ENCODE measurements at places on chromosomes 2 and 18.

DNA sequence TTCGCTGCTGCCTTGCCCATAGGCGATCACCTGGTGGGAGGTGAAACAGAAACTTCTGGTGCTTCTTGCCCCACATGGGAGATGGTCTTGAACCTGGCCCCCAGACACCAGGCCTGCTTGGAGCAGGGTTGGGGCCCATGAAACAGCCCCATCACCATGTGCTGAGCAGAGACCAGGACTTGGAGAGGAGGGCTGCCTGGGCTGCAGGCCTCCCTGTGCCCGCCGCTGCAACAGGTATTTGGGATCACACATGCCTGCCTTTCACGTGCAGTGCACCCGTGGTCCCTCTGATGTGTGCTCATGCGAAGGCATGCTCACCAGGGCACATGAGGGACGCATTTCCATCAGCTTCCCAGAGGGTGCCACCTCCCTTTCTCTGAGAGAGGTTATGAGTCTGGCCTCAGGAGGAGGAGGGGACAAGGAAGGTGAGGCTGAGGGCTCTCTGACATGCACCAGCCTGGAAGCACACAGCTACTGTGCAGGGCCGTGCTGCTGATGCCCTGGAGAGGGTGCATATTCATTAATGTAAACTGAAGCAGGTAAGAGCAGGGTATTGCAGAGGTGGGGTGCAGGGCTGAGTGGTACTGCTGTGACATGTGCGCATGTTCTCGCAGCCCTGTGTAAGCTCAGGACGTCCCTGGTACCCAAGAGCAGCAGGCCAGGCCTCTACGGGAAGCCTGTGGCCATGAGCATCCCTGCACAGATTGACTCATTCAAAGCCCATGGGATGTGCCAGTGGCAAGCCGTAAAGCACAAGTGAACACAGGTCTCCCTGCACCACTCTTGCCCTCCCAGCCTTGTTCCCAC, 4.2 kb upstream of the OXER1 start:
- no peak overlapping the region for H3K4me3 ChIP-seq
- H3K27ac ChIP-seq: no peak overlapping the region
- no peaks in the 10 kb centered on the region for H3K27me3 ChIP-seq
- H3K4me1 ChIP-seq: no peaks in the 10 kb centered on the region
- no peak for DNase-seq

DNA sequence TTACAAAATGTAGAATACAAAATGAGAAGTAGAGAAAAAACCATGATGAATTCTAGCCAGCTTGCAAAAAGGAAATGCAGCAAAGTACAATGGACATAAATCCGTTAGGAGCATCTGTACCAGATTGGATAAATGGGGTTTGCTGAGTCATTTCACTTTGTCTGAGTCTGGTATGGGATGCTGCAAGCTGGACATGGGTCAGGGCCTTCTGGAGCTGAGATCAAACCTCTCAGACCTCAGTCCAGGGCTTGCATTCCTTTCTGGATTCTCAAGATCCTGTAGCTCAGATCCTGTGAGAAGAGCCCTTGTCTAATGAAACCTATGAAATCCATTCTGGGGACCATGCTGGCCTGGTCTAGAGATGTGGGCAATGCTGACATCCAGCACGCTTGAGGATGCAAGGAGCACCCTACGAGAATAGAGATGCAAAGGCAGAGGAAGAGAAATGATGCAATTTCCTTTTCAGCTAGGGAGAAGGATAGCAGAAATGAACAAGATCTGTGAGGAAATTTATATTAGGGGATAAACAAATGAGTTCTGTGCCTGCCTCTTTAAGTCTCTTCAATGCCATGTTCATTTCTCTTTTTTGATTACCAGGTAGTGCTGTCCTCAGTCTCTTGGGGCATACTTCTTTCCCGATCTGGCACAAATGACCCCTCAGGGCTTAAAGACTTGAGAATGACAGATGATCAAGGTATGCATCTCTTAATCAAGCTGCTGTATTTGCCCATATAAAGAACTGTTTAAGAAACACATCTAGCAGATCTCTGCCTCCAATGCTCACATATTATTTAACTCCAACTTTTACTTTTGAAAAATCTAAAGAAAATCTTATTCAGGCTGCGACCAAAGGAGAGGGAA, 230.4 kb downstream of the MEIS1 start:
- no peak overlapping the region for H3K4me3 ChIP-seq
- H3K27ac ChIP-seq: no peak overlapping the region
- H3K27me3 ChIP-seq: no peaks in the 10 kb centered on the region
- DNase-seq: no peak

GRCh38 chr18:63229971-63230370, 89.6 kb downstream of the BCL2 start:
- DNase-seq: no peak
- H3K27ac ChIP-seq: no peak overlapping the region
- H3K27me3 ChIP-seq: no peaks in the 10 kb centered on the region
- no peaks in the 10 kb centered on the region for H3K4me1 ChIP-seq
- no peaks in the 10 kb centered on the region for H3K36me3 ChIP-seq
- no peak overlapping the region for H3K4me3 ChIP-seq

GRCh38 chr18:6627645-6628044, 101.9 kb upstream of the ARHGAP28 start:
- no peaks in the 10 kb centered on the region for H3K36me3 ChIP-seq
- H3K27ac ChIP-seq: no peak overlapping the region
- no peaks in the 10 kb centered on the region for H3K4me1 ChIP-seq
- no peaks in the 10 kb centered on the region for H3K27me3 ChIP-seq
- H3K4me3 ChIP-seq: no peak overlapping the region

- H3K27ac ChIP-seq: no peak within 1 kb of the TSS
- H3K36me3 ChIP-seq: no peaks in the 10 kb centered on the region
- peaks cover 85% of the 10 kb centered on the region for H3K27me3 ChIP-seq
- peak within 1 kb of the TSS; percentile 25 for H3K4me3 ChIP-seq
These were observed at the start of gene HOXD1 for GRCh38 chr2:176187899-176188773. TSS of gene HOXD1 (plus strand) at chr2:176188668. CDS start at chr2:176188802, 134 bp downstream.

DNA sequence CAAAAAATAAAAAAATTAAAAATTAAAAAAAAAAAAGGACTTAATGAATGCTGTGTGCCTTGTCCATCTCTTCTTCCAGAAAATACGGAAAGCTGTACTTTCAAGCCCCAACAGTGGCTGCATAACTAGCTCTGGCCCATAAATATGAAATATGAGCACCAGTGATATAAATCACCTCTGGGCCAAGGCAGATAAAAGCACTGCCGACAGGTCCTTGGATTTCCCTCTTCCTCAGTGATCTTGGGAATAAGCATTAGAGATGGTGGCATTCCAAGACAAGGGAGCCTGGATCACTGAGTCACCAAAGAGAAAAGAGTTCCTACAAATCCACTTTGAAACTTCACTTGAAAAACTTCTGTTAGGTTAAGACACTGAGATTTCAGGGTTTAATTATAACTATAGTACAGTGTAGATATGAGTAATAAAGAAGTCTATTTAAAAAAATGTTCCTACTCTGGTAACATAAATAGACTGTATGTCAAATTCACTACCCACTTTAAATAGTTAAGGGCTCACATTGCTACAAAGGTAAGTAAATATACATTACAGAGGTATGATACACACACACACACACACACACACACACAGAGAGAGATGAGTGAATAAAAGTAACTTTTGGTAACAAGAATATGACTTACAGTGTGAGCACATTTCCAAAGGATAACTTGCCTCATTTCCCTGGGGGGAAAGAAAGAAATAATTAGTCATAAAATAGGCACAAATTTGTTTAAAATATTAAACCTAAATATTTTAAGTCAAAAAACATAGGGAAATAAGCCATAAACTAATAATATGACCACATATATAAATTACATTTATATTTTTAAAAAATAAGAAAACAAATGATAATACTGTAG, 35.6 kb downstream of the PPP3R1 start:
- H3K36me3 ChIP-seq: peaks cover 2% of the 10 kb centered on the region
- H3K4me3 ChIP-seq: no peak overlapping the region
- H3K27ac ChIP-seq: no peak overlapping the region
- H3K27me3 ChIP-seq: no peaks in the 10 kb centered on the region

DNA sequence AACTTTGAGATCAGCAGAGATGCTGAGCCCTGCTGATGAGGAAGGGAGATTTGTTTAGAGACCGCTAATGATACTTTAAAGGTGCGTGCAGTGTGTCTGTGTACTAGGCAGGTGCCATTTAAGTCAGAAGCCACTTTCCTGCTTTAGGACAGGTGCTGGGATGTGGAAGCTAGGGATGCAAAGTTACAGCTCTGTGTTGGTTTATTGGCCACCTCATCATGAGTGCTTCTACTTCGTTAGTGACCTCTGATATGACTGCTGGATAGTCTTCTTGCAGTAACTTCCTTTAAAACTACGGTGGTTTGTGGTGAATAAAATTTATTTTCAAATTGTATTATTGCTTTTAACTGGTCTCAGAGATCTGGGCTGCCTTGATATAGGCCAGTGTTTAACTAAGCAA, 44.1 kb downstream of the FMNL2 start:
- H3K4me1 ChIP-seq: peaks cover 12% of the 10 kb centered on the region
- H3K27me3 ChIP-seq: no peaks in the 10 kb centered on the region
- no peak for DNase-seq
- H3K36me3 ChIP-seq: no peaks in the 10 kb centered on the region
- no peak overlapping the region for H3K27ac ChIP-seq

- DNase-seq: no peak
- H3K36me3 ChIP-seq: no peaks in the 10 kb centered on the region
- H3K27me3 ChIP-seq: no peaks in the 10 kb centered on the region
- H3K27ac ChIP-seq: no peak overlapping the region
These were observed 26.1 kb upstream of the ROCK2 start for GRCh38 chr2:11370377-11371091.

- H3K4me3 ChIP-seq: no peak overlapping the region
- no peaks in the 10 kb centered on the region for H3K36me3 ChIP-seq
- H3K27me3 ChIP-seq: no peaks in the 10 kb centered on the region
- no peak for DNase-seq
- H3K4me1 ChIP-seq: peaks cover 2% of the 10 kb centered on the region
- H3K27ac ChIP-seq: no peak overlapping the region
These were observed 27.9 kb upstream of the SPTBN1 start for GRCh38 chr2:54428108-54428831.

DNA sequence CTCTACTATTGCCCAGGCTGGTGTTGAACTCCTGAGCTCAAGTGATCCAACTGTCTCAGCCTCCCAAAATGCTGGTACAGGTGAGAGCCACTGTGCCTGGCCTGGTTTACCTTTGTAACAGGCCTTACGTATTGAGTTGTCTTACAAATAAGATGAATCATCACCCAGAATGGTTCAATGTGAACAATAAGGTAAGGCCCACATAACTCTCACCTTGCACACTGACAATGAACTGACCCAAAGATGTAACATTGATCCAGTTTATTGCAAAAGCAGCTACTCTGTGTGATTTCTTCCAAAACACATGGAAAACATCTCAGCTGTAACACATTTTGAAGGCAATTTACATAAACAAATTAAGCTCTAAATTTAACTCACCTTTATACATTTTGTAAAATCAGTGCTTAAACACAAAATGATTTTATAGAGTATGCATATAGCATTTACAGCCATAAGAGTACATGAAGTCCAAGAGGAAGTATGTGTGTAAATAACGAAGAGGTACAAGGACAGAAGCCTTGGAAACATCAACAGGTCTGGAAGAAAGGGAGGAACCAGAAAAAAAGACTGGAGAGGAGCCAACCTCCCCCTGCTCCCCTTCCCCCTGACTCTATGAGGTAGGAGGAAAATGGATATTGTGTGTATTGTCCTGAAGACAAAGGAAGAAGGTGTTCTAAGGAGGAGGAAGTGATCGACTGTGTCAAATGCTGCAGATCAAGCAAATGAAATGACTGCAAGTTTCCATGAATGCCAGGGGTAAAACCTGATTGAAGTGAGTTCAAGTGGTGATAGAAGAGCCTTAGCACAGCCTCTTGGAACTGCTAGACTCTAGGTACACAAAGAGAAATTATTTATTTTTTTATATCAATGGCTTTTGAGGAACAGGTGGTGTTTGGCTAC, 5.6 kb upstream of the WDFY1 start:
- H3K4me1 ChIP-seq: peaks cover 9% of the 10 kb centered on the region
- no peak overlapping the region for H3K4me3 ChIP-seq
- H3K27me3 ChIP-seq: no peaks in the 10 kb centered on the region

DNA sequence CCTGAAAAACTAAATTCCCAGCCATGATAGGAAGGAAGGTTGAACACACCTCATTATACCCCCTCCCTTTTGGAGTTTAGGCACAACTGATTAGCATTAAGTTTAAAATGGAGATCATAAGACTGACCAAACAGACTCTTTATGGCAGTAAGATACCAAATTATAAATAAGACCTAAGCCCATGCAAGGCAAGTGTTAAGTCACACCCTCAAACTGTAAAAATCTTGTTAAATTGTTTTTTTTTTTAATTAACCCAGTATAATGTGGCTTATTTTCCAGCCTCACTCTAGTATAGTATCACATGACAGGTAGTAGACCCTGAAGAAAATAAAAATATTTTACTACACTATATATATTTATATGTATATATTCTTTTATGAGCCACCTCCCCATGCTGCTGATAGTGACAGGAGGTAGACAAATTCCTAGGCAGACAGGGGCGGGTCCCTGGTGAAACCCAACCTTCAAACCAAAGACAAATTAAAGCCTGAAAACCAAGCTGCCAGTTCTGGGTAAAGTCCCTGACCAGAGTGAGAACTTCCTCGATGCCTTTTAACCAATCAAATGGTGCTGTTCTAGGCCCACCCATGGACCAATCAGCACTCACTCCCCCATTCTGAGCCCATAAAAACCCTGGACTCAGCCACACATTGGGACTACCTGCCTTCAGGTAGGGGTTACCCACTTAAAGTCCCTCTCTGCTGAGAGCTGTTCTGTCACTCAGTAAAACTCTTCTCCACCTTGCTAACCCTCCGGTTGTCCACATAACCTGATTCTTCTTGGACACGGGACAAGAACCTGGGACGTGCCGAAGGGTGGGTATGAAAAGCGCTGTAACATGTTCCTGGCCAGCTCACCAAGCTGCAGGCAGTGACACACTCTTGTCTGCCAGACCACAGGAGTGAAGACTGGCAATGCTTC, 123.9 kb upstream of the B3GNT2 start:
- no peaks in the 10 kb centered on the region for H3K36me3 ChIP-seq
- H3K27me3 ChIP-seq: no peaks in the 10 kb centered on the region
- DNase-seq: no peak
- H3K27ac ChIP-seq: no peak overlapping the region
- H3K4me3 ChIP-seq: no peak overlapping the region
- no peaks in the 10 kb centered on the region for H3K4me1 ChIP-seq

DNA sequence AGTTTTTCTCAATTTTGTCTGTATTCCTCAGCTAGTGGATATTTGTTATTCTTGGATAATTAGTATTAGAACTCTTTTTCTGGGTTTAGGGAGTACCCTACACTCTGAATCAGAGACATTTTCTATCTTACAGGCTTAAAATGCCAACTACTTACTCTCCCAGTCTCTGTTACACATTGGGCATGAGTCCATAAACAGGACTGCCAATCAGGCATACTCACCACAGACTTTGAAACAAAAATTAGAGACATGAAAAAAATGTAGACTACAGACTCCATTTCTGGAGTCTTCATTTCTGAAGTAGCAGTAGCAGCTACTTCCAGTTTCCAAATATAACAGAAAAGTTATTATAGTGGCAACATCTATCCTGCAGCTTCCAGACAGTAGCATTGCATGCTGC, 279.7 kb downstream of the MBD5 start:
- no peak overlapping the region for H3K27ac ChIP-seq
- no peak for DNase-seq
- H3K4me3 ChIP-seq: no peak overlapping the region
- H3K4me1 ChIP-seq: peaks cover 18% of the 10 kb centered on the region
- no peaks in the 10 kb centered on the region for H3K36me3 ChIP-seq

Measured in neuronal stem cell (in vitro differentiated cells).